ENCODE measurements at places on chromosomes 16 and 17. TPM values are rescaled to one million over a fixed set of nuclear protein-coding genes. Genes with fewer than 3 reads are reported as not detected.

GRCh38 chr17:60539807-60540206 lies 13.8 kb upstream of the APPBP2 start:
- ATAC-seq, result no peak

Gene ACD
- total RNA-seq, result 63.4 TPM

GRCh38 chr17:34206569-34206968 lies 48.5 kb upstream of the CCL2 start:
- no peak for ATAC-seq

Gene CEP295NL
- total RNA-seq, result not detected

Gene BIRC5
- 68.6 TPM for total RNA-seq

GRCh38 chr16:2232094-2232990 lies 3.9 kb upstream of the DNASE1L2 start:
- no peak for ATAC-seq

Gene IRF8
- 6.3 TPM for total RNA-seq

- no peak for ATAC-seq
Observed at GRCh38 chr16:81004646-81005353, 1.9 kb downstream of the CMC2 start.

DNA sequence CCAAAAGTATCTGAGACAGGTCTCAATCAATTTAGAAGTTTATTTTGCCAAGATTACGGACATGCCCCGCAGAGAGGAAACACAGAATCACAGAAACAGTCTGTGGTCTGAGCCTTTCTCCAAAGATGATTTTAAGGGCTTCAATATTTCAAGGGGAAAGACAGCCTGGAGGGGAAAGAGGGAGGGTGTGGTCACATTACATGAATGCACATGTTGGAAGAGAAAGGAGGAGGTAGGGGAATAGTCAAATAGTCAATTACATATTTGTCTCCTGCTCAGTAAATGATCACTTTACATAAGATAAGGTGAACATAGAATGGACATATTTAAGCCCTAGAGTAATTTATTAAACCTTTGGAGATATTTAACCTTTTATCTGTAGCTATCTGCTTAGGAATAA lies 12.3 kb downstream of the UNC45B start:
- no peak for ATAC-seq

GRCh38 chr17:42284024-42284369 lies 4.3 kb upstream of the STAT5A start:
- no peak for ATAC-seq
